Left renal pelvis (tissue), 4 donors: ENCODE measurements at places on chromosomes 5 and 9.

GRCh38 chr5:148825716-148826052 is 727 bp upstream of the ADRB2 start:
- DNase-seq, result no peak

GRCh38 chr5:20359377-20359776 is 371.4 kb upstream of the CDH18 start:
- DNase-seq, result no peak

DNA sequence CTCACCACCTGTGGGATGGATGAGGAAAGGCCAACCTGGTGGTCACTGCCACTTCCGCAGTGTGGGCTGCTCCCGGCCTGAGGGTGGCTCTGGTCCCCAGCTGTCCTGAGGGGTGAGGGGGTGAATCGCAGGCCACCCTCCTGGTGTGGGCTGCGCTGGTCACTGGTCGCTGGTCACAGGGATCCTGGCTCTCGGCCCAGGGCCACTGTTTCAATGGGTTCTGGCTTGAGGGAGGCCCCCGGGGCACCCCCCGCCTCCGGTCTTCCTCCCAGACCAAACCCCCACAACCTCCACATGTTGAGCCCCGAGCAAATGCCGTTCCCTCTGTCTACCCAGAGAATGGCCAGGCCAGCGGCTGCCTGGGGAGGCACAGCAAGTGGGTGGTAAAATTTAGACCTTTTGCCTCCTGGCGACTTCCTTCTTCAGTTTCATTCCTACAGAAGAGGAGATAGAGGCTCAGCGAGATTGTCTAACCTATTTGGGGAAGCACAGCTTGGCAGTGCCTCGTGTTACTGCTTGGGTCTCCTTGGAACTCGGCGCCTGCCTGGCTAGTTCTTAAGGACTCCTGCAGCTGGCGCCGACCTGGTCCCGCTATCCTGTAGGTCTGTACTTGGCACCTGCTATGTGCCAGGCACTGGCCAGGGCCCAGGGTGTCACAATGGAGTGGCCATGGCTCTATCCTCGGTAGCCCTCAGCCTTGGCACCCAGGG is 48.2 kb downstream of the RXRA start:
- DNase-seq, result no peak

DNA sequence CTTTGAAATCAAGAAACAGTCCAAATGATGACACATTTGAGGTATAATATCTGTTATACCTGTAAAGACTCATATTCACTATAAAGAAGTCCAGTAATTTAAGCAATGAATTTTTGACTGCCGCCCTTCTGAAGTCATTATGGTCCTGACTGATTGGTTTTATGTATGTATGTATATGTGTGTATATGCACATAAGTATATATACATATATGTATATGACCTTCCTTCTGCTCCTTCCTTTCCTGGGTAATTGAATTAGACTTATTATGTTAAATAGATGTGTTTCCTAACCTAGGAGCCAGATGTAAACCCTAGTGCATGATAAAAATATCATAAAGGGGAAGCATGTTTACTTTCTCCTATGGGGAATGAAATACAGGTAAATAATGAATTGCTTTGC is 343.1 kb upstream of the BRINP1 start:
- no peak for DNase-seq

- DNase-seq, result no peak
Observed at GRCh38 chr9:85521371-85522197, 220.2 kb downstream of the AGTPBP1 start.

DNA sequence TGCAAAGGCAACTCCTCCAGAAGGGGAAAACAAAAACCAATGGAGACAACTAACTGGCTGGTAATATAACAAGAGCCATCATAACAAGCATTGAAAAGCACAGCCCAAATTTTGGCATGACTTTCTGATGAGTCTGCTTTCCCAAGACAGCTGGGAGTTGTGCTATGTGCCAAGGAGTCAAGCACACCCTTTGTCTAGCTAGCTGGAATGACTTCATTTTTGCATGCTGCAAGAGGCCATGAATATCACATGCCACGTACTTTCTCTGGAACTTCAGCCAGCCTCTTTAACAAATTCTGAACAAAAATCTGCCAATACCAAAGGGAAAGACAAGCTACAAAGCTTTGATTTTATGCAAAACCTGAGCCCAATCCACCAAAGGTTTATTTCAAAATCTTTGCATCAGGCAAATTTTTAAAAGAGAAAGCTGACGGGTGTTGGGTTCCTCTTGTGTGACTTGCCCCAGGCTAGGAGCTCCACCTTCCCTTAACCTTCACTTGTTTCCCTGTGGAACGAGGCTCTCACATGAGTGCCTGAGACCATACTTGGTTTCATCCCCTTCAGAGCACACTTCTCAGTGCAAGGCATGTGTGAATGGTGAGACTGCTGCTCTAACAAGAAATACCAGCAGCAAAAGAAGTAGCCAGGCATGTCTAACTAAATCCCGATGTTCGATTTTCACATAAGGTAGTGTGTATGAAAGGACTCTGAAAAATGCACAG is 47.3 kb downstream of the S1PR3 start:
- no peak for DNase-seq

- DNase-seq, result no peak
Observed at GRCh38 chr5:6861667-6862066, 148.4 kb downstream of the TENT4A start.

GRCh38 chr9:82354279-82354659 is 365.7 kb downstream of the SPATA31D1 start:
- no peak for DNase-seq

DNA sequence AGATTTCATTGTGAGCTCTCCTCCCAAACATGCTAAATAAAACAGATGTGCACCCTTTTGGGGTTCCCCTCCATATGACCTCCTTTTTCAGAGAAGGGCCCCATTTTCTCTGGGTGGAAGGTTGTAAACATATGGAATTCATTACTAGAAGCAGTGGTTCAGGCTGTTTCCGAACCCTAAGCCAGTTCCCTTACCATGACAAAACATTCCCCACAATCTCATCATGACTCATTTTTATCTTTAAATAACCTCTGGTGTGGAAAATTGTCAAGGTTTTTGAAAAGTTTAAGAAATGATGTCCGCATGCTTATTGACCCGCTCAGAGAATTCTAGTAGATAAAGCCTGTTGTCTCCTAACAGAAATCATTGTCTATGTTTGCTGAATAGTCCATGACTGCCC is 127.3 kb upstream of the PIK3R1 start:
- no peak for DNase-seq
